HuH-7 (cell line): ENCODE measurements at places on chromosomes 5 and 9.

- DNase-seq: no peak
Measured at GRCh38 chr5:124842725-124843595, 96.5 kb upstream of the ZNF608 start.

GRCh38 chr5:150223474-150223873, 33.6 kb downstream of the SLC6A7 start:
- DNase-seq: no peak

- no peak for DNase-seq
Measured at GRCh38 chr9:105129731-105130130, 114.7 kb upstream of the SLC44A1 start.

- DNase-seq: no peak
Measured at GRCh38 chr9:133581513-133582343, 27.5 kb downstream of the FAM163B start.

GRCh38 chr5:114391321-114391720, 29.5 kb downstream of the KCNN2 start:
- DNase-seq: no peak
